Stimulated activated CD4-positive, alpha-beta T cell treated with anti-CD3 and anti-CD28 coated beads, TNF-alpha, amount 100 ng/mL, for 1 hour (primary cell): ENCODE measurements at places on chromosomes 11 and 22.

DNA sequence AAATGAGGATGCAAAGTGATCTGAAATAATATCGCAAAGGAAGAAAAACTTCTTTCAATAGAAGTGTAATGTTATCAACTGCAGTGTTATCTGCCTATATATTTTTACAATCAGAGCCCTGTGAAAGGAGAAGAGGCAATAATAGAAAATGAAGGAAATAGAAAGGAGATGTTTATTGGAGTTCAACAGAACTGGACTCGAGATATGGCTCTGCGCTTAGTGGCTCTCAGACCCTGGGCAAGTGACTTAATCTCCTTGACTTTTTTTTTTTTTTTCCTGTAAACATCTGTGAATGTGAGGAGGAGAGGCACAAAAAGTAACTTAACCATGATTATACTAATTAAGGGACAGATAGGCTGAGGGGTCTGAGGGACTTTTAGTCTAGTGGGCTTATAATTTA, 18.9 kb downstream of the CNTF start:
- DNase-seq = no peak

DNA sequence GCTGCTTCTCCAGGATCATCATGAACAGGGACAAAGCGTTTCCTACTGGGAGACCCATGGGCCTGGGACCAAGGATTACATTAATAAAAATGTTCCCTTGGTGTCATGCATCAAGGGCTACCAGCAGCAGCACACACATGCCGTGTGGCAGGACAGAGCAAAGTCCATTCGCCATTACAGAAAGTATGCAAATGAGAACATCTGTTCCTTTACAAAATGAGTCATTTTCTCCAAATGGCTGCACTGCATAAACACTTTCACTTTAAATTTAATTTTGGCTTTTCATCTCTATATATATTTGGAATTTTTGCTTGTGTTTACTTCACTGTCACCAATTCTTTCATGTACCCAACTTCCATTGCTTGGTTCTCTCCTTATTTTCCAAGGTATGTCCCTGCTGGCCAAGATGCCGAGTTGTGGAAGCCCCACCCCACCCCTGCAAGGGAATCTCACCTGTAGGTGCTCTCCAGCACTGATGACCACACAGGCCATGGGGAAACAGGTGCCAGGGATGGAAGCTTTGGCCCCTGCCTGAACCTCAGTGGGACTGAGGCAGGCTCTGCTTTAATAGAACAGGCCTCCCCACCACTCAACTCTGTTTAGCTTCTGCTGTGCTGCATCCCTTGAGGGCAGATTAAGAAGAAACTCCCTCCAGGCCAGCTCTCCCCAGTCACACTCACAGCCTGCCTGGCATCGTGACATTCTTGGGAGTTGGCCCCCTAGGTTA, 15.6 kb upstream of the GNAZ start:
- DNase-seq = no peak

DNA sequence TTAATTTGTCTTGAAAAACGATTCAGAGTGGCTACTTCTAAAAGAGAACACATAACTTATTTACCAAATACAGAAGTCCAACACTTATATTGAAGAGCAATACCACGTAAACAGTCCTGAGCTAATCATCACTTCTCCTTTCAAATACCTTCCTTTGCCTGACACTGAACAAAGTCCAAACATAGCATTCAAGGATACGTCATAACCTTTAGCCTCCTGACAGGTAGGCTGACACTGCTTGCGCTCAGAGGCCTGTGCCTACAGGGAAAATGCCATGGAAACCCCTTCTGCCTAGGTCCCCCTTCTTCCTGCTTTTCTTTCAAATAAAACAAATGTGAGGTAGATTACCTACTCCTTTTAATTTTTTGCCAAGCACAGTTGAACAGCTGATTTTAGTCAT, 510.0 kb downstream of the INSC start:
- DNase-seq = no peak

DNA sequence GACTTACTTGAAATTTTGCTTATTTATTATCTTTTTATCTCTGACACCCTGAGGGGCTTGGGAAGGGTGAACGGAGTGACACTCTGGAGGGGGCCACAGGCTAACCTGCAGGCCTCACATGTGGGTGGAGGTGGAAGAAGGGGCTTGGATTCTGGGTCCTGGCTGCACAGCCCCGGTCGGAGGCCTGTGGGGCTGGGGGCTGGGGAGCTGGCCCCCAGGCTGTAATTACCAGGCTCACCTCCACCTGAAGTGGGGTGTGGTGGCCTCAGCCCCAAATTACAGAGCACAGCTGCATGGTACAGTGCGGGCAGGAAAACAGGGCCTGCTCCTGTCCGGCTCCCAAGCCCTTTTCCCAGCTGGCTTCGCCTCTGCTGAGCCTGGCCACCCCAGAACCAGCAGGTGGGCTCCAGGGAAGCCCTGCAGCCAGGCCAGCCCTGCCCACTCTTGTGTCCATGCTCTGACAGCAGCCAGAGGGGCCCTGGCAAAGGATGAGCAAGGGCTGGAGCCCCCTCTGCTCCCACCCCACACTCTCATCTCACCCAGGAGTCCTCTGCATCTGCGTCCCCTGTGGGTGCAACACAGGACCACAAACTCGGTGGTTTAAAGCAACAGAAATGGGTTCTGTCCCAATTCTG, 48.0 kb downstream of the IGF2 start:
- DNase-seq = no peak
